G401 (cell line): ENCODE measurements at places on chromosomes 6 and 20.

DNA sequence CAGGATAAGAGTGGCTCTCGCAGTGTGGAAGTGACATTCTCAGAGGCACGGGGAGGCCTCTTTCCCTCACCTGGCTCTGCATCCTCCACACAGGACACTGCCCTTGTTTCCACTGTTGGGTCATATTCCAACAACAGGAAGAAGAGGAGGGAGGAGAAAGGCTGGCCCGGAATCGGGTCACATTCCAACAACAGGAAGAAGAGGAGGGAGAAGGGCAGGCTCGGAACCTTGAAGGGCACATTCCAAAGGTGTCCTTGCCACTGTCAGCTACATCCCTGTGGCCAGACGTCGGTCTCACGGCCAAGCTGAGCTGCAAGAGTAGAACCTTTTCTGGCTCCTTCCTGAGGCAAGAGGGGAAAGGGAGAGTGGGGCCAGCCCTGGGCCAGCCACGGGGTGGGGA is 25.4 kb downstream of the CHRNA4 start:
- DNase-seq: no peak

- no peak for DNase-seq
Measured at GRCh38 chr20:9281803-9282202, 212.9 kb downstream of the PLCB4 start.

- DNase-seq: no peak
Measured at GRCh38 chr6:97077380-97077779, 152.9 kb downstream of the KLHL32 start.

DNA sequence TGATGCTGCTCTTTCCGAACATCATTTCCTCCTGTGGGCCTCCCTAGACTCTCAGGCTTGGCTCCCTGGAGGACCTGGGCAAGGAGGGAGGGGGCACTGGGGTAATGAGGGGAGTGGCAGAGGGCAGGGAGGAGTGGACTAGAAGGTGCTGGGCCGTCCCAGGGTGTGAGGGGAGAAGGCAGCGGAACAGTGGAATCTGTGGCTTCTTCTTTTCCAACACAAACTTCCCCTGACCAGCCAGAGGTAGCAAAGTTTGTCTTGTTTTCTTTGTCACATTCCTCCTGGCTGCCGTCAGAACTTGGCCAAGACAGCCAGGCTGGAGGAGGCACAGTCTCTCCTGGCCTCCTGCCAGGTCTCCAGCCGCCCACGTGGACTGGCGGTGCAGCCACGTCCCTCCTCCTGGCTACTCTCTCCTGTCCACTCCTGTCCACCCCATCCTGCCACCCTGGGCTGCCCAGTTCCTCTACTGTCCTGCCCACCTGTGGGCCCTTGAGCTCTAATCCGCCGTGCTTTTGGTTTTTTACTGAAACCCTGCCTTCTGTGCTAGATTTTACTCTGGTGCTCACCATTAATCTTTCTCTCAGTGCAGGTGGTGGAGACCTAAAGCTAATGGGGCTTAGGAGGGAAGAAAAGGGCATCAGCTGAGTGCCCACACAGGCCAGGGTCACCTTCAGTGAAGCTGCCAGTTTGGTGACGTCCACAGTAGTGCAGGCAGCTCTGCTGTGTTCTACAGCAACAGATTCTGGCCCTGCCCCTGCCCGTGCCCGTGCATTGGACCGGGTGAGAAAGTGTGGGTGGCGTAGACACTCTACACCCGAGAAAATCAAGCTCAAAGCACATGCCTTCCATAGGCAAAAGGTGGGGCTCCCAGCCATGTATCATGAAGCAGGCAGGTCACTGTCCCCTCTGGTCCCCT is 2.8 kb upstream of the CDSN start:
- peak; percentile 55 for DNase-seq

- no peak for DNase-seq
Measured at GRCh38 chr6:37732688-37733087, 35.0 kb upstream of the MDGA1 start.

DNA sequence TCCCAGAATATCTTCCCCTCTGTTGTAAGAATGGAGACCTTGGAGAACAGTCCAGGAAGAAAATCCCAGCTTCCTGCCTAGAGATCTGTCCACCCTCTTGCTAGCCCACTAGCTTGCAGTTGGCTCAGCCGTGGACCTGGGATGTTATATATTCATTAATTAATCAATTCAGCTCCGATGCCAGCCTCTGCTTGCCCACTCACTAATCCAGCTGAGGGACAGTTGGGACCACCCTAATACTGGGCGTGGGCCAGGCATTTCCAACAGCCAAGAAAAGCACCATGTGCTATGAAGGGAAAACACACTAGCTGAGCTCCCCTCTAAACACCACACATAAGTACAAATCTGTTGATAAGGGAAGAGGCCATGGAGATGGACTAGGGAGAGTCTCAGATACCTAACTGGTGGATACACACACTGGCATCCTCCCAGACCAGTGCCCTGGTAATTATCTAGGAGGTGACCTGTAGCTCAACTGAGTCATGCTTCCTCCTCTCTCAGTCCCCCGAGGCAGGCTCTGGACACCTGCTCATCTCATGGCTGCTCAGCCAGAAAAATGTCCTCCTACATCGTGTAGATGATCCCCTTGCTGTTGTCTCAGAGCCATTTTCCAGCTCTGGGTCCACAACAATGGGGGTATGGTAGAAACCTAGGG is 78.9 kb downstream of the ANKRD60 start:
- no peak for DNase-seq

DNA sequence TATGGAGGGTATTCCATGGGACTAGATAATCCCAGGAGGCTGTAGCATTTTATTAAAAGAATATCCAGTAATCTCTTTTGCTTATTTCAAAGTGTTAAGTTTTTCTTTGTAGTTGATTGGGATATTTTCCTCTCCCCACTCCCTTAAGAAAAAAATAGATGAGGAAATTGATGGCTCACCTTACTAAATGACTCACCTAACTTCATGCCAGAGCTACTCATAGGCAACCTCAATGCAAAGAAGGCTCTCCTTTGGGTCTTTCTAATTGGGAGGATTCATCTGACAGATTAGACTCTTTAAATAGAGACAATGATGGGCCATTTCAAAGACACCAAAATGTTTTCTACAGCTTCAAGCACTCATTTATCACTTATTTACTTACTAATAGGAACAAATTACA is 528.5 kb upstream of the BTBD3 start:
- DNase-seq: no peak

GRCh38 chr6:2529211-2529719 is 221.5 kb downstream of the MYLK4 start:
- DNase-seq: no peak

DNA sequence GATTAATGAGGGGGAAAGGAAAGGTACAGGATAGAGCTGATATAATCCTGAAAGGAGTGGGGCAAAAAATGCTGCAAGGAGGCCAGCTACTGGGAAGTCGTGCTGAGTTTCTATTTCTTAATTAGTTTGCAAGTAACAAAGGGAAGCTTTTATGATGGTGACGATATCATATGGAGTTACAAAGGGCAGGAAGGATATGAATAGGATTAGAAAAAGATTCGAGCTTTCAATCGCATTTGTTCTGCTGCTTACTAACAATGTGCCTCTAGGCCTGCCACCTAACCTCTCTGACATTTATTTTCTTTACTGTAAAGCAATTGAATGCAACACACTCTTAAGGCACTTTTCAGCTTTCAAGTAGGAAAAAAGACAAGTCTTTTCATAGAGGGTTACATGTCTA is 219.2 kb downstream of the CLVS2 start:
- DNase-seq: no peak

DNA sequence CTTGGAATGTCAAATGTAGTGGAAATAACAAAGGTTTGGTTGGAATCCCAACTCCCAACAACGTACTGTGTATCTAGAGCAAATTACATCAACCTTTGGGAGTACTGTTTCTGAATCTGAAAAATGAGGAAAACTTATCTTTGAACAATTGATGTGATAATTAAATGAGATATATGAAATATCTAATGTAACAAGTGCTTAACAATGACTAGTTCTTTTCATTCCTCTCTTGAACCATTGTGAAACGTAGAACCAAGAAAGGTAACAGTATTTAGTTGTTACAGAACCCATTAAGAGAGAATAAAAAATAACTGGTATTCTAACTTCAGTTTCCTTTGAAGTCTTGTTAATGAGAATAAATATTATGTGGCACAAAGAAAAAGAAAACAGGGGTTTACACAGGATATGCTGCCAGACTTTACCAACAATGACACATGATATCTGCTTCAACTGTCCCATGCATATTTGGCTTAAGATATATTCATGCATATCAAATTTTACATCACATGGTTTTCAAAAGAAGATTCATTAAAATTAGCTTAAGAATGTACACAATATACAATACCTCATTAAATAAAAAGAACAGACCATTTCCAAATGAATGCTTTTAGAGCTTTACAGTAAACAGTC is 111.8 kb downstream of the ATG5 start:
- DNase-seq: no peak

GRCh38 chr6:45679163-45679562 is 301.4 kb upstream of the SUPT3H start:
- no peak for DNase-seq
